ENCODE measurements at places on chromosomes 7 and 10.

DNA sequence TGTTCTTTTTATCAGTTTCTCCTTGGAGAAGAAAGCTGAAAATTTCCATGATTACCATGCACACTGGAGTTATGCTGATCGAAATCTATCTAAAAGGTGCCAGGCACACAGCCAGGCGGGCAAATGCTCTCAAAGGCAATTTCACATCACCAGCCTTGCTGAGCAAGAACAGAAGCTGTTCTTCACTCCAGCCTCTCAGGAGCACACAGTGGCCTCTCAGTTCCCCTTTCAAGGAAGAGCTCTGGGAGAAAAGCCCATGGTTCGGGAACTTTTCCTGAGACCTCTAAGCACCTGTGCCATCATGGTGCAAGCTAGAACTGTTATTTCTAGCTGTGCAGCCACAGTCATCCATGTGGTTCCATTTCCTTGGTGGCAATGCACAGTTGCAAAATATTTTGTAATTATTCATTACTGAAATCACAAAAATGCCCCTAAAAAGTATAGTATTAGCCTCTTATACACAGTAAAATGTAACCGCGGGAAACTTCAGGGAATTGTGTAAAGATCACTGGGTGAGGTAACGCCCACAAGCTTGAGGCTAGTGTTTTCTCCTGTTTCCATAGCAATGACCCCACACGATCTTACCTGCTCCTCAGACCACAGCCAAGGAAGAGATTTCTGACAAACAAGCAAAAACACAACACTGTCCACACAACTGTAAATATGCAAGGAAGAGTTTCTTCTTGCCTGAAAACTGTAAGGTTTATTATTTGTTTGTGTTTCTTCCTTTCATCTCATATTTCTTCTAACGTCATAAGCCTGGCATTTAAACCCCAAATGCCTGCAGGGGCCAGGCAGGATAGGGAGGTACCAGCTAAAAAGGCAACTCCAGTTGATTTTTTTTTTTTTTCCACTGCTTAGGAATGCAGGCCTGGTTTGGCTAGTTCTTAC is 121.2 kb downstream of the FAM107B start:
- DNase-seq, result peak; percentile 66

DNA sequence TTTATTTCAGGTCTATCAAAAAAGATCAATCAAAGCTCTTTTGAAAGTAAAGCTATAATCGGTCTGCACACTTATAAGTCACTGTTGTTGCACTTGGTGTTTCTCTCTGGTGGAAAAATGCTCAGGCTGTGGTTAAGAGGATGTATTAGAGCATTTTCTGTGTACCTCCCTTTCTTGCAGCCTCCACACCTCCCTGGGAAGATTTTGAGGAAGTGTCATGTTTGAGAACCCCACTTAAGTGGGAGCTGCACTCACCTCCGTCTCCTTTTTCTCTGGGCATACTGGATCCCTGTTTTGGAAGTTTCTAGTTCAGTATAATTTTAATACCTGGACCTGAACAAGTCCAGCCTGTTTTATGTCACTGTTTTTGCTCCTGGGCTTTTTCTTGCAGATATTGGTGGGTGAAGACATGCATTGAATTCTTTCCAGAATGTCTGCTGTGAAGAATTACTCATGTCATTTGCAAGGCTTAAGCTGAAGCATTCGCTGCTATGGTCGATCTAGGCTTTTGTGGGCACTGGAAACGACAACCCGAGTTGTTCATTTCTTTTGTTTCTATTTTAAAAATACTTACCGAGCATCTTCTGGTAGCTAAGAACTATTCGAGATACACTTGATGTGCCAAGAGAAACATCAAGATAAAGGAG is 36.6 kb downstream of the TCF7L2 start:
- no peak for DNase-seq

DNA sequence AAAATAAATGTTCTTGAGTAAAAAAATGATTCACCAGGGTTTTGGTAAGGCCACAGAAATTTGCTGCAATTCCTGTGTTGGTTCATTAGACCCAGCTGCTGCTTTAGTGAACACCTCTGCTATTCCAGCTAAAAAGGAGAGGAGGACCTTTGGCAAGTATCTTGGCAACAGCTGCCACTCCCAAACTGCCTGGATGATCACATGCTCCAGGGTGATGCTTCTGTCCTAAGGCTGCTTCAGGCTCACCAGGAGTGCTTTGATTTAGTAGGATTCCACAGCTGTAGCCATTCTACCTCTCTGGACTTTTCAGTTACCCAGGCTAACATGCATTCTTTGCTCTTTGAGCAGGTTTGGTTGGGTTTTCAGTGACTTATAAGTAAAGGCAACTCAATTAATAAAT is 82.6 kb upstream of the NPVF start:
- no peak for DNase-seq

DNA sequence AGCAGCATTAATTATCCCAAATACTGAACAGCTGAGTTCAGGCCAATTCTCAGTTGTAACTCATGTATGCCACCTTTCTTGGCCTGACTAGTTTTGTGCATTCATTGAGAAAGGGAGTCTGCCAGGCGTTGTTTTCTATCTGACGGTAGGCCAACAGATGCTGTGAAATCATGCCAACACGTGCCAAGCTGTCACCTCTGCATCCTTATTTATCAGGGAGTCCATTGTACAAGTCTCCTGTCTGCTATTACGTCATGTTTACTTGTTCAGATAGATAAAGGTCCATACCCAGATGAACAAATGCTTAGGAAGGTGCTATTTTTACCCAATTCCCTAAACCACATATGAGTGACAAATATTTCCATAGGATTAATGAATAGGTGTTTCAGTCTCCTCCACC is 127.2 kb upstream of the CDK6 start:
- DNase-seq, result no peak

GRCh38 chr7:134470864-134471263 is 12.0 kb upstream of the AKR1B1 start:
- no peak for DNase-seq

GRCh38 chr7:118615681-118616080 is 391.2 kb downstream of the ANKRD7 start:
- no peak for DNase-seq

DNA sequence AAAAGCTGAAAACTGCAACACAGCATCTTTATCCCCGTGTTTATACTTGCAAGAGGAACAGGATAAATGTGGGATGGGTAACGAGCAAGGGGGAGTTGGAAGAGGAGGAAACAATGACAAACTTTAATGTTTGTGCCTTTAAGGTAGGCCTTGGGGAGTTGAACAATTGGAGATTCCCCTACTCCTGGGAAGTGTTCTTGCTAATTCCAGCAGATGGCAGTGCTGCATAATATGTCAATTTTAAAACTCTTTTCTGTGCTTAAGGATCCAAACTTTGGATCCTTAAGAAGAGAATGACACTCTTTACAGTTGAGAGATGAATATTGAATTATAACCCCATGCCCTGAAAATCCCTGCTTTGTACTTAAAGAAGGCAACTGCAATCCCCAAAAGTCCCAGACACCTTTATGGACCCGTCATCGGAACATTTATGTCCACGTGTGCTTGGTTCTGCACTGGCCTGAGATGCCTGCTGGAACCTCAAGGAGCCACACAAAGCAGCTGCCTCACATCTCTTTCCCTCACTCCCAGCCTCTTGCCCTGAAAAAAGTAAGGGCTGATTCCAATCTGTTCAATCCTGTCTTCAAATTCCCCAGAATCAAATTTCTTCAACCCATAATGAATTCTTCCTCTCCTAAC is 12.0 kb downstream of the IFIT5 start:
- DNase-seq, result peak; percentile 42

DNA sequence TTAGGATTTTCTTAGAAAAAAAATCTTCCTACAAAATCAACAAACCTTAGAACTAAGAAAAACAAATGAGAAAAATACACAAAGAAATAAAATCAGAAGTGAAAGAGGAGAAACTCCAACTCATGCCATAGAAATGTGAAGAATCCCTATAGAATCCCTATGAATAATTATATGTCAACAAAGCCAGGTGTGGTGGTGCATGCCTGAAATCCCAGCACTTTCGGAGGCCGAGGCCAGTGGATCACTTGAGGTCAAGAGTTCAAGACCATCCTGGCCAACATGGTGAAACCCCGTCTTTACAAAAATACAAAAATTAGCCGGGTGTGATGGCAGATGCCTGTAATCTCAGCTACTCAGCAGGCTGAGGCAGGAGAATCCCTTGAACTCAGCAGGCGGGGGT is 27.1 kb downstream of the ACSM6 start:
- no peak for DNase-seq

Measured in SW 1271 (cell line).